ENCODE measurements at places on chromosomes 1 and 21. TPM values are rescaled to one million over a fixed set of nuclear protein-coding genes. Genes with fewer than 3 reads are reported as not detected.

Gene LDLRAD2
- 0.35 TPM for total RNA-seq

- no peak for DNase-seq
Measured at GRCh38 chr1:50705041-50705440, 255.0 kb downstream of the FAF1 start.

Gene TNFSF18
- not detected for total RNA-seq

Gene CLIC6
- 9.9 TPM for total RNA-seq

GRCh38 chr1:151828921-151829320 is 2.7 kb downstream of the RORC start:
- no peak for DNase-seq

DNA sequence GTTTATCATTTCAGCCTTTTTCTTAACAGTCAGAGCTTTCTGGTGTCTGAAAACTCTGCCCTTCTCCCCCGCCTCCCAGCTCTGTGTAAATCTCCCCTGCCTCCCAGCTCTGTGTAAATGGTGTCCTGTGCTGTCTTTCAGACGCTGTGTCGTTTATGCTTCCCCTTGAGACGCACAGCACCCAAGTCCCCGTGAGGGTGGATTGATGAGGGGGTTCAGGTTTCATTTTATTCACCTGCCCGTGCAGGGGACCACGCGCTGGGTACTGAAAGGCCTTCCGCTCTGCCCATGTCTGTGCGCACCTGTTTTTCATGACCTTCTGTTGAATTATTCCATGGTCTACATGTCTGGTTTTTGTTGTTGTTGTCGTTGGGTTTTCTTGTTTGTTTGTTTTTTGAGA is 108.2 kb upstream of the COL6A1 start:
- peak; percentile 65 for DNase-seq

DNA sequence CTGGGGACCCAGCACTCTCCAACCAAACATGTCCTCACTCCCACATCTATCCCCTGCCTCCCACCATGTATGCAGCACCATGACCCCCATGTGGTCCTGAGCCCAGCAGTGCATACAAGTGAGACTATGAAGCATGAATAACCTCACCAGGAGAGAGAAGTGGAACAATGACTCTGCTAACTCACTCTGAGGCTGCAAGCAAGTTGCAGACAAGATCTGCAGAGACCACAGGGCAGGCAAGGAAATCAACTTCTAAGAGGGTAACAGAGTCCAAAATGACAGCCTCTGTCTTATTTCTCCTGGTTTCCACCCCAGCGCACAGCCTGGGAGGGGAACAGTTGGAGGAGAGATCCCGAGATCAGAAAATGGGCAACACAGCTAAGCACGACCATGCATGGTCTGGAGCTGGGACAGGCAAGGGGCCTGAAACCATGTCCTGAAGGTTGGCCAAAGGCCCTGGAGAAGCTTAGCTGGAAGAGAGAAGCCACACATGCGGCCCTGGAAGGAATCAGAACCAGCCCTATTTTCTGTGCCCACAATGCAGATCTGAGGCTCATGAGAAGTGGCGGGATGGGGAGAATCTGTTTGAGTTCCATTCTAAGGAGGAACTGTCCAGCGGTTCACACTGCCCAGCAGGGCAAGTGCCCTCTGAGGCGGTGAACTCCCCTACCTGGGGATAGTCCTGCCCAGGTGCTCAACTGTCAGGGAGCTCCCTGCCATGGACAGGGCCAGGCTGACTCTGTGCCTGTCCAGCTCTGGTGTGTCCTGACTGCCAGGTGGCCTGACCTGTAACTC is 12.5 kb upstream of the REN start:
- DNase-seq: no peak

DNA sequence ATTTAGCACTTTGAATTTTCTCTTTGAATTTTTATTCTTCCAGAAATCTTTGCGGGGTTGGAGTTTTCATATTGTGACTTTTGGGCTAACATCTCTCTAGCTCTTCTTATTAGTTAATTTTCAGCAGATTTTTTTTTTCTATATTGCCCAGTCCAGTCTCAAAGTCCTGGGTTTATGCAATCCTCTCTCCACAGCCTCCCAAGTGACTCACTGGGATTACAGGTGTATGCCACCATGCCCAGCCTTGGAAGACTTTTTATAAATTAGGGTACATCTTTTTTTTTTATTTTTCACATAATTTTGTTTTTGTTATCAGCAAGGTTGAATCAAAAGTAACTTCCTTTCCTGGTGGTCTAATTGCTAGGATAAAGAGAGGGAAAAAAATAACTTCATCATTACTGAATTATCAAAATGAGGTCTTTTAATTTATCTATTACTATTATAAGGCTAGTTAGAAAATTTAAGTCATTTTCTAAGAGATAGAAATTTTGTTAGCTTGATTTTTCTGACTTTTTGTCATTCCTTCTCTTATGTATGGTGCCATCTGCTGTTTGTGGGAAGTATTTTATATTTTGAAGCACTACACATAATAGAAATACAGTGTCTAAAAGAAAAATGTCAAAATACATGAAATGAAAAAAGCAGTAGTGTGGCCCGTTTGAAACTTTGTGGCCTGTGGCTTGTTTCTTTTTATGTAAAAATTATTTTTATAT is 273.4 kb upstream of the CACYBP start:
- no peak for DNase-seq

- no peak for DNase-seq
Measured at GRCh38 chr1:100612540-100612939, 74.6 kb downstream of the GPR88 start.

DNA sequence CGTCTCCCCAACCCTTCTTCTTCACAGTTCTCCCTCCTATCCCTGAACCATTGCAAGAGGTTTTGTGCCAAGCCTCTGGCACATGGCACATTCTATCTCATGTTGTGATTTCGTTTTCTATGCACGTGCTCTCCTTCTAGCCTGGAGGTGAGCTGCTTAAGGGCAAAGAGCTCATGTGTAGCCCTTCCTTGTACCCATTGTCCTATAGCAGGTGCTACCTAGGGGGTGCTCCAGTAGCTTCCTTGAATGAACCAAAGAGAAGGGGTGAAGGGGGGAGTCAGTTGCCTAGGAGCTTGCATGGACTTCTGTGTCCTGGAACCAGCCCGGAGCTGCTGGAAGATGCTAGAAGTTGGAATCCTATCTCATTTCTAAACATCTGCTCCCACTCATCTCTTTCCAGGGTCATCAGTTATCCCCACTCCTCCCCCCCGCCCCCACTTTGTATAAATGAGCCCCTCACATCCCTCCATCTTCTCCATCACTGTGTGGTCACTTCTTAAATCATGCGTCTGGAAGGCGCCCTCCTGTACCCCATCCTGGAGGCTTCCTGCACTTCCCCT is 535 bp upstream of the DISC1 start:
- DNase-seq: no peak

- no peak for DNase-seq
Measured at GRCh38 chr1:47483651-47484050, 45.8 kb downstream of the FOXD2 start.

DNA sequence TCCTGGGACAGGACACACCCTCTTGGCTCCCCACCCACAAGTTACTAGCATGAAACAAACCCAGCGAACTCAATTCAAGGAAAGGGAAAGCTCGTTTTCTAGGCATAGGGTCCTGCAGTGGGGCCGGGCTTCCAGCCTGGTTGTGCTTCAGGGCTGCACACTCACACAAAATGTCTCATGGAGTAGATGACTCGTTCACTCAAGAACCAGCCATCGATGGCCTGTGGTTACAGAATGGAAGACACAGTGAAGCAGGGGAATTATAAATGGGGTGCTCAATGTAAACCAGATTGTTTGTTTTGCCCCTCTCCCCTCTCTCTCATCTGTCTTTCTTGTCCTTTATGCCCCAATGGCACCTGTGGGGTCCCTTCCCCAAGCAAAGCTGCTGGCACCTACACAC is 56.0 kb upstream of the COX20 start:
- no peak for DNase-seq

- DNase-seq: no peak
Measured at GRCh38 chr1:45395051-45395450, 54.8 kb upstream of the MUTYH start.

Gene SMIM1
- total RNA-seq: 3.7 TPM

Gene GJB3
- total RNA-seq: not detected

Gene KIF1B
- 59.3 TPM for total RNA-seq

- DNase-seq: no peak
Measured at GRCh38 chr1:152388889-152389288, 25.2 kb downstream of the CRNN start.

Gene C1QC
- 491 TPM for total RNA-seq

Gene RUNX1
- 129 TPM for total RNA-seq

Gene NBPF14
- total RNA-seq: 33.5 TPM

DNA sequence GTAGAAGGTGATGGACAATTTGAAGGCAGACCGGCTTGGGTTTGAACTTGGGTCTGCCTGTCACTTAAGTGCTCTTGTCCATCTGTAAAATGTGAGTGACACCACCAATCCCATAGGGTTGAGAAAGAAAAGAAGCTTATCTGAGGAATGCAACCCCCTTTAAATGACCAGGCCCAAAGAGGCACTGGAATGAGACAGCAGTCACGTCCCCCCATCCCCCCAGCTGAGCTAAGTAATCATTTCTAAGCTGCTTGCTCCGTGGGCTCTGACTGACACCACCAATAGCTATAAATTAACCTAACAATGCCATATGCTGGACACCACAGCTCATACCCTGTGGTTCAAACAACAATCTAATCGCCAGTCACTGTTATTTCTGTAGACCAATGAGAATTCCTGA is 15.1 kb downstream of the LCA5L start:
- DNase-seq: no peak

Gene SLFNL1
- total RNA-seq: 0.22 TPM

Data from mesenteric fat pad (tissue), 1 donor.